Right forelimb (tissue), 1 donor: ENCODE measurements at places on chromosomes 1 and 21.

DNA sequence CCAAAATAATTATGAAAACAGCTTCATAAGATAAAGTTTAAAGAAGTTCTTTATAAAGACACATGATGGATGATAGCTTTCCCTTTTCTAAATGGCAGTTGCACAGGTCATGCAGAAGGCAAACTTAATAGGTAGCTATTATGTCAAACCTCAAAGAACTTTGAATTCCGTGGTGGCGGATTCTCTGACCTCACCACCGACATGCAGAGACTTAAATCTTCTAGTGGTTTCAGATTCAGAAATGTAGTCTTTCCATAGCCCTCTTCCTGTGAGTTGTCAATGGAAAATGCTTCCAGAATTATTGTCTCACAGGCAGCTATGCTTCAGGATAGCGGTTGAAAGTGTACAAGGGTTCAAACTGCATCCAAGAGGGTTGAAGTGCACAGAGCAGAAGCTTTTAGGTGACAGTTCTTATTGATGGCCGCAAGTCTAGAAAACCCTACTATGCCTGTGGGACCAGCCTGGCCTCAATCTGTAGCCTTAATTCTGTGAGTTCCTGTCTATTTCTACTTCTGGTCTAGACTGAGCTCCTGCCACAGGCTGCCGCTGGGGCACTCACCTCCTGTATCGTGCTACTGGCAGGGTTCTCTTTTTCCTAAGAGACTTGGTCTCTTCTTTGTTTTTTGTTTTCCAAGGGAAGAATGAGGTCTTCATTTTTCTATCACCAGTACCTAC, 117.0 kb upstream of the ERRFI1 start:
- DNase-seq: no peak

GRCh38 chr21:33125680-33126375, 55.9 kb downstream of the OLIG1 start:
- DNase-seq: no peak

GRCh38 chr1:72938408-72938807, 656.1 kb upstream of the NEGR1 start:
- DNase-seq: no peak

DNA sequence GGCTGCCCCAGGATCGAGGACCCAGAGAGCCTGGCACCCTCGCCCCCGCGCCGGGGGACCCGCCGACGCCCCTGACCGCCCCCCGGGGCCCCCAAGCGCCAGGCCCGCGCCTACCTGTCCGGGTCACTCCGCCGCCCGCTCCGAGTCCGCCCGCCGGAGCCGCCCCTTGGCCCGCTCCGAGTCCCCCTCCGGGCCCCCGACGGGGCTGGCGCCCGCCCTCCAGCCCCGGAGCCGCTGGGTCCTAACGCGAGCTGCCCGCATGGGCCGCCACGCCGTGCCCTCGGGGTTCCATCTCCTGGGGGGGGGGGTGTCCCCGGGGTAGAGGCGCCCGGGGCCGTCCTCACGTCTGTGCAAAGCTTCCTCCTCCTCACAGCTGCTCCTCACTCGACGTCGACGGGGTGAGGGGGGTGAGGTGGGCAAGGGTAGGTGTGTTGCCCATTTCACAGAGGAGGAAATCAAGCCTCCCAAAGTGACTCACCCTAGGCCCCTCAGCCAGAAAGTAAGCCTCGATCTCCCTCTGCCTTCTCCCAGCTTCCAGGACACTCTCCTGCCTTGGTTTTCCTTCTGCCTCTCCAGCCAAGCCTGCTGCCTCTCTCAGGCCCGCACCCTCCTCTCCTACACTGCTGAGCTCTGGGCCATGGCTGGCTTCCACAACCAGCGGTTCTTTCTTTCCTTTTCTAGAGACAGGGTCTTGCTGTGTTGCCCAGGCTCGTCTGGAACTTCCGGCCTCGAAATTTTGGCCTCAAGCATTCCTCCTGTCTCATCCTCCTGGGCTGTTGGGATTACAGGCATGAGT, at the start of gene MFAP2:
Gene MFAP2, minus strand, starts transcription at position 148 of the 796 bp plus-strand sequence. CDS start 2,347 bp downstream, outside the sequence.
- DNase-seq: peak; percentile 73

- no peak for DNase-seq
These were observed 52.0 kb downstream of the TP53BP2 start for GRCh38 chr1:223793716-223794115.

DNA sequence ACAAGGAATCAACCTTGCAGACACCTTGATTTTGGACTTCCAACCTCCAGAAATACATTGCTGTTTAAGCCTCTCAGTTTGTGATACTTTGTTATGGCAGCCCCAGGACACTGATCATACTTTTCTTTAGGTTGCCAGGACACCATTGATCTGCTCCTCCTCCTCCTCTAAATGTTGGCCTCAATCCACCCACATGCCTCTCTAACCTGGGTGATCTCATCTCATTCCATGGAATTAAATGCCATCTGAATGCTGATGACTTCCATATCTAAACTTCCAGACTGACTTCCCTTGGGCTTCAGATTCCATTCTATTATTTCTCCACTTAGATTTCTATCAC, 7.4 kb upstream of the PPP1R15B start:
- no peak for DNase-seq

DNA sequence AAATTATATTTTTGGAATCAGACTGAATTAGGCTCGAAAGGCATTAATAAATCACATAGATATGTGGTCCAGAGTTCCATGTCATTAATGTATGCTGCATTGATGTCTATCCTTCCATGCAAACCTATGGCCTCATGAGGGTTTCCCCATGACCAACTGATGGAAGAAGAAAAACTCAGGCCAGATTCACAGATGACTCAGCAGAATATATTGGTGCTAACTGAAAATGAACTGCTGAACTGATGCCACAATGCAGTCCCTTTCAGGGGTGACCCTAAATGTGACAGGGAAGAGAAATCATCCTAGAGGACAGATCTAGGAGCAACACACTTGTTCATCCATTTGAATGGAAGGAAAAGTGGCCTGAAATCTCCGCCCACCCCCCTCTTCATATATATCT, 110.5 kb upstream of the KCND3 start:
- no peak for DNase-seq

DNA sequence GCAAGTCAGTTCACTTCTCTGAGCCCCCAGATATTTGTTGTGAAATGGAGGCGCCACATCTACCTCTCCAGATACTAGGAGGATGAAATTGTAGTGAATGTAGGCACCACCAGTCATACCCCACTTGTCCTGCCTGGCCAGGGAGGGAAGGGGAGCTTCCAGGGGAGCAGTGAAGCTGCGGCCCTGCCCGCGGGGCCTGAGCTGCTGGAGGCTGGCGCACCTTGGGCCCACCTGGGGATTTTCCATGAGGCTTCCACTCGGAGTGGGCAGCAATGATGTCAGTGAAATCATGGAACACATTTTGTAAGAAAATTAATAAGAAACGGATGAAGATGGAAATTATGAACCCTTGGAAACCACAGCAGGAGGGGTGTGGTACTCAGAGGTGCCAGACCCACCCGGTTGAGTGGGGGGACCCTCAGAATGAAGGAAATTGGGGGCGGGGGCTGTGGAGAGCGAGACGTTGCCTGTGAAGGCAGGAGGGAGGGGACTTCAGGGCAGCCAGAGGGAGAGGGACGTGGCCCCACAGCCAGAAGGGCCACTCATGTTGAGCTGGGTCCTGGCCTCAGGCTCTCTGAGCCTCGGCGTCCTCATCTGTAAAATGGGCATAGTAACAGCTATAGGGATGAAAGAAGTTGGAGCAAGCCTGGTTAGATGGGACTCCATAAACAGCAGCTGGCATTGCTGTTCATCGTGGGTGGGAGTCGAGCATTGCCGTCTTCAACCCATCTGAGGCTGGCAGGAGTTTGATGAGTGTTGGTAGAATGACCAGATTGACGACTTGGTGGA, 101.6 kb downstream of the EPHB2 start:
- DNase-seq: no peak

- no peak for DNase-seq
These were observed 384.4 kb upstream of the CAMK1G start for GRCh38 chr1:209198961-209199750.

DNA sequence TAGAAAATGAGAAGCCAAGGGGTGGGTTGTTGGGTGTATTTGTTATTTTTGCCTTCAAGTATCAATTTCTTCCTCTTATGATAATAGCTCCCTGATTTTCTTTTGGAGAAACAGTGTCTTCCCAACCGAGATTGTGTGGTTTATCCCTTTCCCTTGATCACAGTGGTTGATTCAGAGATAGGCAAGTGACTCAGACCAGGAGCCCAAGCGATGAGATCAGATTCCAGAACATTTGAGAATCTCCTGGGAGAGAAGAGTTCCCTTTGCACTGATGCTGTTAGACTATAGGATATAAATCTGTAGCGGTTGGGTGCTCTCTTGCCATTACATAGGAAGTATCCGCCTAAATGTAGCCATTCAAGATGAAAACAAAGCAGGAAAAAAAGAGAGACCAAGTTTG, 90.1 kb upstream of the WDR26 start:
- no peak for DNase-seq

DNA sequence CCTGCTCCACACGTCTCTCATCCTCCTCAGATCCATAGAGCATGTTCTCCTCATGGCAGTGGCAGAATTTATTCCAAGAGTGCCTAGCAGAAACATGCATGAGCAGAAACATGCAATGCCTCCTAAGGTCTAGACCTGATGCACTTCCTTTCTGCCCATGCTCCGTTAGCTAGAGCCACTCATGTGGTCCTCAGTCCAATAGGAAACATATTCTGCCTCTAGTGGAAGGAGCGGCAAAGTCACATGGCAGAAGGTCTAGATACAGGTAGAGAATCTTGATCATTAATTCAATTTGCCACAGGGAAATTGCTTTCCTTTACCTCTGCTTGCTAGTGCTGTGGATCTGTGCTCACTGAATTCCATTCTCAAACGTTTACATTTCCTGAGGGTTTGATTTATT, 130.4 kb downstream of the KIF26B start:
- no peak for DNase-seq

DNA sequence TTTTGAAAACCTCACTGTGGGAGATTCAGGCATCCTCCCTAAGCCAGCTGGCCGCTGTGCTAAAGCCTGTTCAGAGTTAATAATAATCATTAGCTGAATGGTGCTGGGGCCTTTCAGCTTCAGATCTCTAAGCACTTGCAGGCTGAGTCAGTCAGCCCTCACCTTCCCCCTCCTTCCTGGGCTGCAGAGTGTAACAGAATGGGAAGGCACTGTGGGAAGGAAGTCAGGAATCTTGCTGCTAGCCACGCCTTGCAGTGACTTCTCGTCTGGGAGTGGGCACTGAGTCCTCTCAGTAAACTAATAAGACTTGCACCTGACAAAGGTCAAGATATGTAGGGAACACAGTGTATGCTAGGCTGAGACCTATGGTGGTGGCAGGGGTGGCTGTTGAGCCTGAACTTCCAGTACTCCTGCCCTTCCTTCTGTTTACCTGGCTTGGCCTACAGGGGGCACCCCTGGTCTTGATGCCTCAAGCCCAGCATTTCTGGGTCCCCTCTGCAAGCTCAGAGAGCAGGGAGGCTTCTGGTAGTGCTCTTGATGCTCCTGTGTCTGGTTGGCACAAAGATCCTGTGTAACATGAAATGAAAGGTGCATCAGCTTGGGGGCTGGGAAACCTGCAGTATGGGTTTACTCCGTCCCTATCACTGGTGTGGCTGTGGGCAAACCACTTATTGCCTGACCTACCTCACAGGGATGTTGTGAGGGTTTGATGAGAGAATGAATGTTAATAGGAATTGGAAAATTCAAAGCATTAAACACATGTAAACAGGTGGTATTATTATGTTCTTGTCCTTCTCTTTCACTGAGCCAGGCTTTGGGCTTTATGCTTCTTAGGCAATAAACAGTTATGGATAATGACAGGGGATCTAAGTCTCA, 6.0 kb downstream of the CYB561D1 start:
- DNase-seq: no peak

- DNase-seq: no peak
These were observed 251.6 kb upstream of the FAM78B start for GRCh38 chr1:166418344-166418933.

- no peak for DNase-seq
These were observed 105.5 kb downstream of the FASLG start for GRCh38 chr1:172764378-172764777.

GRCh38 chr1:212470059-212470458, 37.3 kb downstream of the NENF start:
- peak; percentile 79 for DNase-seq

DNA sequence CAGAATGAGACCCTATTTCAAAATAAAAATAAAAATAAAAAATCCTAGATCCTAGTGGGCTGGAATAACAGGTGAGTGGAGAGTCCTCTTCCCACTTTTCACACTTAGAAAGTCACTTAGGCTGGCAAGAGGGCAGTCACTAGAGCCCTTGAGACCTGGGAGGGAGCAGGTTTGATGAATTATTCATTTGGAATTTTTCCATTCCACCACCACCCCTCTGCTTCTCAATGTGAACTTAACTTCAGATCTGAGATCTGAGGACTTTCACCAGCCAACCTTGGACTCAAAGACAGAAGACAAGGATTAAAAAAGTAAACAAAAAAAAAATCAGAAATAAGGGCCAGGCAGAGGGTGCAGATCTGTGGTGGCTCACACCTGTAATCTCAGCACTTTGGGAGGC, 16.5 kb downstream of the AKR7A3 start:
- DNase-seq: no peak

- no peak for DNase-seq
These were observed 36.7 kb upstream of the RAP1A start for GRCh38 chr1:111582644-111583618.

- DNase-seq: no peak
These were observed 23.7 kb downstream of the CAMK1G start for GRCh38 chr1:209607102-209607794.

- no peak for DNase-seq
These were observed 89.1 kb downstream of the CLEC20A start for GRCh38 chr1:178407655-178408054.

- no peak for DNase-seq
These were observed 1.6 kb upstream of the NPHP4 start for GRCh38 chr1:5993556-5994491.

DNA sequence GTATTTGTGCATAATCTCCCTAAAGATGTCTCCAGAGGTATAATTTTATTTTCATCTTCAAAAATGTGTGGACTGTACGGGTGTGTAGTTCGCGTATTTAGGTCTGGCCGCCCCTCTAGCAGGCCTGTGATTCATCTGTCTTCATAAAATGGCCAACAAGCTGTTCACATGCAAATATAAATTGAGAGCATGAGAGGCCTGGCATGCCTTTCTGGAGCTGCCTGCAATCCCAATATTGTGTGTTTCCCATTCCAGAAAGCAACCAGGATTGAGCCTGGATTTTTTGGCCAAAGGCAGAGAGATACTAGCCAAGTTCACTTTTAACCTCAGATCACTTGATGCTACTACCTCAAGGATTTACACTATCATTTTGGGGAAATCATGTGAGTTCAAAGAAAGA, 197.2 kb downstream of the NFIA start:
- DNase-seq: no peak

DNA sequence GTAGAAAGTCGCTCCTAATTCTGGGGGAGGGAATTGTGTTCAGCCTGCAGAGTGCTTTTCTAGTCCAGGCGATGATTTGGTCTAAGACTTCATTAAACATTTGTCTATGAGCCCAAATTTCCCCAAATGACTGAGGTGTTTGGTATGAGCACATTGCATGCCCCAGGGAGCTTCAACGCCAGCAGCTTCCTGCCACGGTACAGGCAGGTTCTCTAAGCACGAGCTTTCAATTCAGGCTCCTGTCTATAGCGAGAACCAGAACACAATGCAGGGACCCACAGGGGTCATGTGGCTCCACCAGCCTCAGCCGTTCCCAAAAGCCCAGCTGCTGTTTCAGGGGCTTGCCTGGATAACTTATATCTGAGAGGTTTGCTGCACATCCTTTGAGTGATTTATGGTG, 34.1 kb upstream of the H6PD start:
- DNase-seq: no peak
